ENCODE measurements at places on chromosomes 1 and 21.

DNA sequence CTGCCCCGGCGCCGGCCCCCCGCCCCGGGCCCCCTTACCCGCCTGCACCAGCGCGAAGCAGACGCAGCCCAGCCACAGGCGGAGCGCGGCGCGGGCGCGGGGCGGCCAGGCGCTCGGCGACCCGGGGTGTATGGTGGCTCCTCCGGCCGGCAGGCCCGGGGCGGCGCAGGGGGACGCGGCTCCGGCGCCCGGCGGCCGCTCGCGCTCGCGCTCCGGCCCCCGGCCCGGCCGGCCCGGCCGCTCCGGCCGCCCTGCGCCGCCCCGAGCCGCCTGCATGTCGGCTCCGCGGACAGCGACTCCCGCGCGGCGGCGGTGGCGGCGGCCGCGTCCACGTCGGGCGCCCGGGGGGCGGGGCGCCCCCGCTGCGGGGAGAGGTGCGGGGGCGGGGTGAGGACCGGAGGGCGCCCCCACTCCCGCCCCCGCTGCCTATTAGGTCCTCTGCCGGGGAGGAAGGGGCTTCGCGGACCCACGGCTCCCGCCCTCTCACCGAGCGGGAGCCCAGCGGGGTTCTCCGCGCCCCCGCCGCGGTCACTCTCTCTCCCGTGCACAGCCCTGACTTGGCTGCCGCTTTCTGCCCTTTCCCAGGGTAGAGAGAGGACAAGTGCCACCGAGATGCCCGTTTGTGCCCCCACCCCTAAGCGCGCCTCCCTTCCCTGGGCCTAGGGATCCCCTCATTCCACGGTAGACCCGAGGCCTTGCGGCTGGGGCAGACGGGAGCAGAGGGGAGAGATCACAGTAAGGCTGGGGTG, at the start of gene FNDC5:
TSS of gene FNDC5 (minus strand) at position 298 of the 749 bp plus-strand sequence.
- peak; percentile 60 for DNase-seq

DNA sequence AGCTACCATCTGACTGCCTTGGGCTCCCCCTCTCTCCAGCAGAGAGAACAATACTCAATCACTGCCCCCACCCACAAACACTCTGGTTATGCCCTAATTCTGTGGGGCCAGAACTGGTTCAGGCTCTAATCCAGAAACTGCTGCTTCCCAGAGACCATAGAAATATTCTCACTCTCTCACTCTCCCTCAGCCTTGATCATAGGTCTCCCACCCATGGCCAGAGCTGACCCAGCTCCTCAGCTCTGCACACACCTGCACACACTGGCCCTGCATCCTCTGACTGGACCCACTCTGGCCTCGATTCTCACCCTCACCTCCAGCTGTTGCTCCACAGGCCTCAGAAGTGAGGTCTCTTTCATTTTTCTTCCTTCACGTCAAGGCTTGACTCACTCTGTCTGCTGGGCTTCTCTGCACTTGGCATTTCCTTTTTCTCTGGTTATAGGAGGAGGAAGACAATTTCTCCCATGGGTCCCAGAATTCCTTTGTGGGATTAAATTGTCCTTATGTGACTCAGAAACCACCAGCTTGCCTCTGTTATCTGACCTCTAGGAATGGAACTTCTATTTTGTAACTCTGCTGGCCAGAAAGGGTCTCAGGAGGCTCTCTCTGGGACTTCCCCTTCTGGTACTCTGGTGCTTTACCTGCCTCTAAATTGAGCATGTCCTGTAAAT, 15.6 kb upstream of the ZMYM6 start:
- DNase-seq, result peak; percentile 94

DNA sequence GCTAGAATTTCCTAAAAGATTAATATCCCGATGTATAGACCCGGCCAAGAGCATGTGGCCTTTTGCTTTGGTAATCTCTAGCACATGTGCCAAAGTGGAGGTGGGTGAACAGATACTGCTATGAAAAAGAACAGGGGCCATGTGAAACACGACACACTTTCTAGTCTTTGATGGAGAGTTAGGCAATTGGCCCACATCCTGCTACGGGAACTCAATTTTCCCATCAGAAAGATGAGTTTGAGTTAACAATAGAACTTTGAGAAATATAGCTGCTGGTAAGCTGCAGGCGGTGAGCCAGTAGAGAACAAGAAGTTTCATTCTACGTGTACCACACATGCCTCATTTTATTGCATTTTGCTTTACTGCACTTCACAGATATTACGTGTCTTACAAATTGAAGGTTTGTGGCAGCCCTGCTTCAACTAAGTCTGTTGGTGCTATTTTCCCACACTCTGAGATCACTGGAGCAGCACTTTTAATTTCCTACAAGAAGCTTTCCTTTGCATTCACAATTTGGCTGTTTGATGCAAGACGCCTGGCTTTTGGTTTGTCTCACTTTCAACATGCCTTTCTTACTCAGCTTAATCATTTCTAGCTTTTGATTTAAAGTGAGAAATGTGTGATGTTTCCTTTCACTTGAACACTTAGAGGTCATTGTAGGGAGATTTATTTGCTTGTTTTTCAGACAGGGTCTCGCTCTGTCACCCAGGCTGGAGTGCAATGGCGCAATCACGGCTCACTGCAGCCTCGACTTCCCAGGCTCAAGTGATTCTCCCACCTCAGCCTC, 46.3 kb downstream of the HTR6 start:
- no peak for DNase-seq

DNA sequence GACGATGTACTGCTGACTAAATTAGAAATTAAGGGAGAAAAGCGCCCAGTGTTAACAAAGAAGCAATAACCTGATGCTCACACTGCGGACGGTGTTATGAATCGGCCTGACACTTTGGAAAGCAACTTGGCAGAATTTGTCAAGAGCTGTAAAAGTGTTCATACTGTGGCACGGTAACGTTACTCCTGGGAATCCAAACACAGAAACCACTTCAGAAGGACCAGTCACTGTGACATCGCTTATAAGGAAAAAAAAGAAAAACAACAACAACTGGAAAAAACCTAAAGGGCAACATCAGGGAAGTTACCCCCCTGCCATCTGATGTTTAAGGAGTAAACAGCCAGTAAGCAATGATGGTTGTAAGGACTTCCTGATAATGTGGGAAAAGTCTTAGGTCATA, 27.7 kb downstream of the CAPZB start:
- no peak for DNase-seq

DNA sequence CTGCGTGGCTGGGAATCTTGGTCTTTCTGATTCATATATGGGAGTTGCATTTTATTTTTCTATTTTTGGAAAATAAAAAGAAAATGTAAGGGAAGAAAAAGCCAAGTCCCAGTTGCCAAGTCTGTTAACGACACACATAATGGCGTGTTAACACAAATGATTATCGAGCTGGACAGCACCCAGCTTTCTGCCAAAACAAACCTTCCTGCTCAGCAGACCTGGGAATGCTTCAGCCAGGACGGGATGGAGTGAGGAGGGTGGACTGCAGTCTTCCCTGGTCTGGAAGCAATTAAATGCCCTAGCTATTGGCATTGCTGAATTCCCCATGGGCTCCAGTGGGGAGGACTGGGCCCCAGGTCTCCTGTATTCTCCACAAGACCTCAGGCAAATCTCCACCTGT, 184.2 kb upstream of the USP24 start:
- DNase-seq, result no peak

DNA sequence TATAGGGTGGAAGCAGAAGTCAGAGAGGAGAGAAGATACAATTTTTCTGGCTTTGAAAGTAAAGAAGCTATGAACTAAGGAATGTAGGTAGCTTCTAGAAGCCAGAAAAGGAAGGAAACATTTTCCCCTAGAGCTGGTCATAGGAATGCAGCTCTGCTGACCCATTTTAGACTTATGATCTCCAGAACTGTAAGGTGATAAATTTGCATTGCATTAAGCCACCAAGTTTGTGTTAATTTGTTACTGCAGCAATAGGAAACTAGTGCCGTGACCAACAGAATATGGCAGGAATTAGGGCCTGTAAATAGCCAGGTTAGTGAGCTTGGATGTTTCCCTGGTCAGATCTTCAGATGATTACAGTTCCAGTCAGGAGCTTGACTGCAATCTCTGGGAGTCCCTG, 244.3 kb upstream of the C1orf105 start:
- DNase-seq, result no peak

DNA sequence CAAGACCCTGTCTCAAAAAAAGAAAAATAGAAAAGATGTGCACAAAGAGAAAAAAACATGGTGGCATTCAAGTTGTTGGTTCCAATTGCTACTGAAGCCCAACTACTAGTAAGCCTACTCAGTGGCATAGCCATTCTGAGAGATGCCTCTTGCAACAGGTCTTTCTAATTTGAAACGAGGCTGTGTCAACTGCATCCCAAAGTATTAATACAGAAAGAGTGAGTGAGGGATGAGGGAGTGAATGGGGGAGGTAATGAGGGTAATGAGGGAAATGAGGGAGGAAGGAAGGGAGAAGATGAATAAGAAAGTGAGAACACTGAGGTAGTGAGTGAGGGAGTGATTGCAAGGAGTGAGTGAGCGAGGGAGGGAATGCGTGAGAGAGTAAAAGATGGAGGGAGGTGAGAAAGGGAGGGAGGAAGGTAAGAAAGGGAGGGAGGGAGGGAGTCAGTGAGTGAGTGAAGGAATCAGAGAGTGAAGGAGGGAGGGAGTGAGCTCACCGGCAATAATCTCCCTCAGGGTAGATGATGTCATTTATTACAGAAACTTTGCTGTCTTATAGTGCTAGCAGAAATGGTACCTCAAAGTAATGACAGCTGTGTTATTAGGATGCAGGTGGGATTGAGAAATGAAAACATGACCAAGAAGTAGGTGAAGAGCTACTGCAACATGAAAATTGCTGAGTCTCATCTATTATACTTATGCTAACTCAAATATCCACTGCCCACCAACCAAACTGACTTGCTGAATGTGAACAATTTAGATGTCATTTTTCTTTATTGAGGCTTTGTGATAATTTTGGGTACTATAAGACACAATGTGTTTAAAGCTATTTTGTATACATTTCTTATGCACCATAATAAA, 75.6 kb upstream of the ADAM30 start:
- DNase-seq, result peak; percentile 30

DNA sequence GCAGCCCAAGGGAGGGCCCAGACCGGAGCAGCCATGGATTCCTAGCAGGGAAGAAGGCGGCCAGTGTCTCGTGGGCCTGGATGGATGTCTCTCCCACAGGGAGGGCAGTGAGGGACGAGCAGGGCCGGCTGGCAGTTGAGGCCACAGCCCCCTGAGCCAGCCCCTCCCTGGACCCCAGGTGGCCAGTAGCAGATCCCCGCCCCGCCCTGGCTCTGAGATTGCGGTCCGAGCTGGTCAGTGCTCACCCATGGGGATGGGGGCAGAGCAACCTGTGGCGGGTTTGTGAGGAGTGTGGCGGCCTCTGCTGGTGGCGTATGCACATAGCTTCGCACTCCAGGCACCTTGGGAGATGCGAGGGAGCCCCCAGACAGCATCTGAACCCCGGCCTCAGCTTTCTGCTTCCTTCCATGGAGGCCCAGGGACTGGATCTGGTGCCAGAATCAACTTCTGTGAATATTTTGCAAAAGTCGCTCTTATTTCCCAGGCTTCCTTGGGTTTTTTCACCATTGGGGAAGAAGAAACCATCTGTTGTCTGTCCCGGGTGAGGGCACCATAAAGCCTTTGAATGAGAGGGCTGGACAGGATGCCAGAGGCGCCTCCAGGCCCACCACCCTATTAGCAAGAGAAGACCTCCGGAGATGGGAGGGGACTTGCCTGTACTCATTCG, 8.4 kb upstream of the KCNN3 start:
- DNase-seq, result peak; percentile 84

GRCh38 chr1:26072305-26072704, 4.9 kb upstream of the TRIM63 start:
- DNase-seq, result no peak

- DNase-seq, result peak; percentile 8
These were observed 150.9 kb upstream of the ZRANB2 start for GRCh38 chr1:71231751-71232150.

GRCh38 chr1:162456323-162456722, 41.3 kb upstream of the UHMK1 start:
- no peak for DNase-seq

DNA sequence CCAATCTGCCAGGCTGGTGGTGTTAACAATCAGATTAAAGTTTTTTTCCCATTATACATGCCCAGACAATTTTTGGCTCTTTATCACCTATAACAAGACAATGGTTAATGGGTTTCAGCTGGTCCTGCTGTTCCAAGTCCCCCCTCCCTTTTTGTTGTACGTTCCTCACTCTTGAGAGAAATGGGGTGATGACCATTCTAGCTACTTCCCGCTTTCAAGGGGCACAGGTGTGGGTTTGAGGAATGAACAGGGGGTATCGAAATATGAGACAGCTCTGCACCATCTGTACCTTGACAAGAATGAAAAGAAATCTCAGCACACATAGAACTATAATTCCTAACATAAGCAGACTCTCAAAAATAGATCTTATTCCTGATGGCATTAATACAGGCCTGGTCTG, 326.8 kb downstream of the PTPRU start:
- DNase-seq, result no peak

GRCh38 chr1:39871796-39872195, 11.5 kb downstream of the TRIT1 start:
- DNase-seq, result no peak

DNA sequence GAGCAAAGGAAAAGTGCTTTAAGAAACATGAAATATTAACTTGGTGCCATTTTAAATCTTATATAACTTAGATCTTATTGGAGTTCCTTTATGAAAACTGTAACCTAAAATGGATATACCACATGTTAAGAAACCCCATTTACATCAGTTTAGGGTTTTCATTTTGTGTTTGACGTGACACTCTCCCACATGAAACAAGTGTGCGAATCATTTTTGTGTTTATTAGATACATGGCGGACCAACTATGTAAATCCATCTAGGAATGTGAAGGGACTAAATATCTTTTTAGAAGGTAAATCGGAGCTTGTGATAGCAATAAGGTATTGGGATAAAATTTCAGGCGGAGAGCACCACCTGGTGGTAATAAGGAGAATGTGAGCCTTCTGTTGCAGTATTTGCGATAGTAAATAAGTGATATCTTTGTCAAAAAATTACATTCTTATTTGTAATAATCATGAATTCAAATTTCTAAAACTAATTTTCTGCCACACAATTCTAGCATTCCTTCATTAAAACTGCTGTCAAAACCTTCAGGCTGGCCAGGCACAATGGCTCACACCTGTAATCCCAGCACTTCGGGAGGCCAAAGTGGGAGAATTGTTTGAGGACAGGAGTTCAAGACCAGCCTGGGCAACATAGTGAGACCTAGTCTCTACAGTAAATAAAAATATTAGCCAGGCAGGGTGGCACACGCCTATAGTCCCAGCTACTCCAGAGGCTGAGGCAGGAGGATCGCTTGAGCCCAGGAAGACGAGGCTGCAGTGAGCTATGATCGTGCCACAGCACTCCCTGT, 31.3 kb downstream of the SMAP2 start:
- peak; percentile 67 for DNase-seq

- peak; percentile 86 for DNase-seq
These were observed 280.5 kb upstream of the SGIP1 start for GRCh38 chr1:66253330-66253921.

GRCh38 chr21:34989337-34990151, 59.6 kb downstream of the RUNX1 start:
- DNase-seq, result peak; percentile 65

DNA sequence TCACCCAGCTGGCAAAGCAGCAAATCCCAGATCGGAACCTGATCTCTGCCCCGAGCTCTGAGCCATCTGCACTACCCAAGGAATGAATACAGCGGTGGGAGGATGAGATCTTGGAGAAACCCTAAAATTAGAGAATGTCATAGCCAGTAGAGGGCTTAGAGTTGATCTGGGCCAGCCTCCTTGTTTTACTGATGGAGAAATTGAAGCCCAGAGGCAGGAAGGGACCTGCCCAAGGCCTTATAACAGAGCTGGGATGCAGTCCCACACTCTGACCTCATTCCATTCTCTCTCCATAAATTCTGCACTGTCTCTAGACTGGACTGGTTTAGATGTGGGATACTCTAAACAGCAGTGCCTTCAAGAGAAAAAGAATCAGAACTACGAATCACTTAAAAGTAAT, 4.8 kb upstream of the SFN start:
- DNase-seq, result peak; percentile 20

- DNase-seq, result peak; percentile 48
These were observed 1.2 kb upstream of the ADORA1 start for GRCh38 chr1:203126151-203126865.
